ENCODE measurements at places on chromosomes 2 and 18. TPM values are rescaled to one million over a fixed set of nuclear protein-coding genes. Genes with fewer than 3 reads are reported as not detected.

DNA sequence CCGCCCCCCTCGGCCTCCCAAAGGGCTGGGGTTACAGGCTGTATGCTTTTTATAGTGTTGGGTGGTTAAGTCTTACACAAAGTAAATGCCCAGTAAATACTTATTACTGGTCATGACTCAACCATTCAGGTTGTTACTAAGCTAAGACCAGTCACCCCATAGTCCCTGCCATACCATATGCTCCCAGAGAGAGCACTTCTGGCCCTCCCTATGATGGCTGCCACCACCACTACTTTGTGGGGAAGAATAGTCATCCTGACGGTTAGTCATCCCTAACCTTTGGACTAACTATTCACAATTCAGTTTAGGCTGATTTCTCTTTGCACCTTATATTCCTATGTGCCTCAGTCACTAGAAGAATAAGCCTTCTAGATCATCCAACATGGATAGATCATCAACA, 42.0 kb upstream of the MSH2 start:
- no peak for DNase-seq

DNA sequence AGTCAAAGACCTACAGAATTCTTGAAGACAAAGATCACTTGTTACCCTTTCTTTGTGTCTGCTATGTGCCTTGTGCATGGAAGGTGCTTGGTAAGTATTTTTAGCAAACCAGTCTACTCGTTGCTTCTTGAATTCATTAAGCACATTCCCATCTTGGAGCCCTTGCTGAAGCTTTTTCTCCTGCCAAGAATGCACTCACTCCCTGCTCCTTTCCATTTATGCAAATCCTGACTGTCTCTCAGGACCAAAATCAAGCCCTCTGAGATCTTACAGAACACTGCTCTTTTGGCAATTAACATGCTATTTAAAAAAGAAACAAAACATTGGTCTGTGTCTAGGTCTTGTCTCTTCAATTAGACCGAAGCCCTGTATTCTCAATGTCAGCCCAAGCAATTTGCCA, 75.8 kb downstream of the CLHC1 start:
- no peak for DNase-seq

GRCh38 chr2:26346454-26347053, at the start of gene ADGRF3:
Gene ADGRF3, minus strand, starts transcription at chr2:26346789. Its CDS starts 555 bp downstream, at chr2:26346234.
- DNase-seq, result peak; percentile 40

GRCh38 chr2:81260320-81260719, 955.8 kb upstream of the LRRTM1 start:
- DNase-seq, result no peak

- no peak for DNase-seq
Observed at GRCh38 chr2:184938221-184938985, 340.1 kb downstream of the ZNF804A start.

DNA sequence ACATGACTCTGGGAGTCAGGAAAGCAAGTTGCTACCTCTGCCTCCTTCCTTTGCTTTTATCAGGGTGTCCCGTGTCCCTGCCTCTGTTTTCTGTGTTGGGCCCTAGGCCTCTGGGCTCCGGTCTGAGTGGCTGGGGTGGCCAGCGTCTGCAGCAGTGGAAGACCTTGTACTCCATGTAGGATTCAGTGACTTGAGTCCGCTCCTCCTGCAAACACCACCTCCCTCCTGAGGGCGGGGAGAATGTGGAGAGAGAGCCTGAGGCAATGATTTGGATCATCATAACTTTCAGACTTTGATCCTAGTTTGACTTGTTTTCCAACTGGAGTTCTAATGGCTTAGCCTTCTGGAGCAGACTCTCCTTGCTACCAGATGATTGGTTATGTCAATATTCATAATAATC, 30.8 kb downstream of the ATP6V1C2 start:
- no peak for DNase-seq

- no peak for DNase-seq
Observed at GRCh38 chr2:187208199-187208785, 239.8 kb downstream of the CALCRL start.

GRCh38 chr2:237858294-237859081, 935 bp upstream of the RAMP1 start:
- DNase-seq, result no peak

DNA sequence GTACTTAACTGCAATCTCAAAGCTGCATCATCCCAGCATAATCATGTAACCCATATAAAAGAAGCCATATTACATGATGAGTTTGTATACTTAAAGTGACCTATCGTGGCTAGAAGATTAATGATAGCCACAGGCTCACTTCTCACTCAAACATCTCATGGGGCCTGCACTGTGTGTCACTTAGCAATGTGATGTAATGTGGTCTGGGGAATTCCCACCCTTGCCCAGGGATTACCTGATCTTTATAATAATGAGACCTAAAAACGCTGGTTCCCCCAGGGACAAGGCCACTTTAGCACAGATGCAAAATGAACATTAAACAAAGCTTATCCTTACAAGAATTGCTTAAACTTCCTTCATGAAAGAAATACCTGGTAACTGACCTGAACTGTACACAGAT, 427.1 kb upstream of the CNTNAP5 start:
- no peak for DNase-seq

DNA sequence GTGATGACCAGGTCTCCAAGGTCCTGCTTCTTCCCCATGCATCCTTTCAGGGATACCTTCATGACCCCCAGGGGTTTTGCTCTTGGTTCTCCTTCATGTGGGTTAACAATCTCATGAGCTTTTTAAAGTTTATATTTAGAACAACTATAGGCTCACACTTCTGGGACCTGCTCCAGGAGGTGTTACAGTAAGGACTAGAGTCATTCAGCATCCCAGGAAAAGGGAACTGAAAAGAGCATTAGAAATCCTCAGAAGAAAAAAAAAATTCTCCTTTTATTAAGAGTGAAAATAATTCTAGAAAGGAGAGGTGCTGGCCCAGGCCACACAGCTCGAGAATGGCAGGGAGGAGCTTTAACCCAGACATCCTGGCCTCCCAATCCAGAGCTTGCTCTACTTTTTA, 66.5 kb downstream of the SETBP1 start:
- DNase-seq, result no peak

DNA sequence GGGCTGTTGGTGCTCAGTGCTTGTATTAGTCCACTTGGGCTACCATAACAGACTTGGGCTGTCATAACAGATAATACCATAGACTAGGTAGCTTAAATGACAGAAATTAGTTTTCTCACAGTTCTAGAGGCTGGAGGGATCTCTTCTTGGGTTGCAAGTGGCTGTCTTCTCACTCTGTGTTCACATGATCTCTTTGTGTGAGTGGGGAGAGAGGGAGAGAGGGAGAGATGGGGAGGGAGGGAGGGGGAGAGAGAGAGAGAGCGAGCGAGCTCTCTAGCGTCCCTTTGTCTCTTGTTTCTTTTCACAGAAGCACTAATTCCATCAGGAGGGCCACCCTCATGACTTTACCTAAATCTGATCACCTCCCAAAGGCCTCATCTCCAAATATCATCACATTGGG, 4.5 kb upstream of the XRCC5 start:
- no peak for DNase-seq

DNA sequence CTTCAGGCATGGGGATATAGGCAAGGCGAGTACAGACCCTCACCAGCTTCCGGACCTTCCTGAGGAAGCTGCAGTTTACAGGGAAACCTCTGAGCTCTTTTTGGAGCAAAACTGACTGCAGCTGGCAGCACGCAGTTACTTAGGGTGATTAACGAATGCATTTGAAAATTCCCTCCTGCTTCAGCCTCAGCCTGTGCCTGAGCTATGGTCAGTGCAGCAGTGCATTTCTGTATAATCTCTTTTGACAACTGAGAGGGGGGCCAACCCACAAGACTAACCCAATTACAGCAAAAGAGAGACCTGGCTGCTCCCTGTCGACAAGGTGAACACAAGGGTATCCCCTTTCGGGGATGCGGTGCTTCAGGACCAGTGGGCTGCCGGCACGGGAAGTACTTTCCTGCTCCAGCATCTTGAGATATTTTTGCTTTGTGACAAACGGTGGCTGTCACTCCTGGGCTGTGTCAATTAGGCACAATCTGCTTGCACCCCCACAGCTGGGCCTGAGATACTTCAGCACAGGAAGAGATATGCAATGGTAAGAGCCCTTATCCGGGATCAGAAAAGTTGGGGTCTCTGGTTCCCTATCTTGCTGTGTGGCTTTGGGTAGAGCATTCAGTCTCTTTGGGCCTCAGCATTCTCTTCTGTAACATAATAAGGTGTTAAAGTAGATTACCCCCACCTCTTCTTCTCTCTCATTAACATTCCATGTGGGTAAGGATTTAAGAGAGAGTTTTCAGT, 141.0 kb downstream of the TMEM17 start:
- DNase-seq, result no peak

DNA sequence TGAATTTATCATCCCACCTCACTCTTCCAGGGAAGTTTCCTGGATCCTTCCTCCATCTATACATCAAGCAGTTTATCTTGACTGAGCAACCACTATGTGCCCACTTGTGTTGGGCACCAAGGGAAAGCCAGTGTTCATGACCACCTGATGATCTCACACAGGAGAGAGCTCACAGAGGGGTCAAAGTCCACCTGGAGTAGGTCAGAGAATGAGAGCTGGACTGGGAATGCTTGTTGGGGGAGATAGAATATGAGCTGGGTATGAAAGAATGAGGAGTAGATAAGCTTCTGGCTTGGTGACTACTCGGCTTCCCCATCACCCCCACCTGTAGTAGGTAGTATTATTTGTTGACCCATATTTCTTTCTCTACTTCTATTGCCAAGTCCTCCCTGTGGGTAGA, 72.2 kb upstream of the CYRIA start:
- DNase-seq, result no peak

GRCh38 chr2:99512181-99512591, 22.4 kb upstream of the REV1 start:
- DNase-seq, result peak; percentile 61

DNA sequence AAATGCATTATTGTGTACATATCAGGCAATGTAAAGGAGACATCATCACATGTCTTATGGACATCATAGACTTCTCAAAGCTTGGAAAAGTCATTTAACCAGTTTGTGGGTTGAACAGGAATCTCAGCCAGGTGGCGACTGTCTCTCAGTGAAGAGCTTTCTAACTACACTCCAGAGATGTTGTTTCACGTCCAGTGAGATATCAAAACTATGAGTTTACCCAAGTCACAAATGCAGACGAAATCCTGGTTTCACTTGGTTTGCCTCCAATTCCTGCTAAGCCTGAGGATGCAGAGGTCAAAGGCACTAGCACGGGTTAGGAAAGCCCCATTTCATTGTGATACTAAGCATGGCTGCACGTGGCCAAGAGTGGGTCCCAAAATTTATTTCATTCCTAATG, 384.5 kb upstream of the MEIS1 start:
- DNase-seq, result no peak

- no peak for DNase-seq
Observed at GRCh38 chr2:162328424-162329157, 10.1 kb upstream of the IFIH1 start.

DNA sequence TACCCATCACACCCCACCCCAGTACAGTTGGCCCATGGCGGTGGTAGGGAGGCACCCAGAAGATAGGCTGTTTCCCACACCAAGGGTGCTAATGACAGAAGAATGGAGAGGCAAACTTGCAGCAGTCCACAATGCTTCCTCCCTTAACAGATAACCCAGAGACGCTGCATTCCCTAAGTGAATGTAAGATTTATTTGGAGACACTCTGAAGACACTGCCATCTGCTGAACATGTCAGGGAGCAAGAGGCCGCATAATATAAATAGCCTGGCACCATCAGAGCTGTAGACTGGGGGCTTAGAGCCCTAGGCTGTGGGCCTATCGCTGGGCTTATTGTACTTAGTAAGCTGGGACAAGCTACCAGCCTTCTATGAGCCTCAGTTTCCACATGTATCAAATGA, 2.2 kb upstream of the IWS1 start:
- DNase-seq, result no peak

DNA sequence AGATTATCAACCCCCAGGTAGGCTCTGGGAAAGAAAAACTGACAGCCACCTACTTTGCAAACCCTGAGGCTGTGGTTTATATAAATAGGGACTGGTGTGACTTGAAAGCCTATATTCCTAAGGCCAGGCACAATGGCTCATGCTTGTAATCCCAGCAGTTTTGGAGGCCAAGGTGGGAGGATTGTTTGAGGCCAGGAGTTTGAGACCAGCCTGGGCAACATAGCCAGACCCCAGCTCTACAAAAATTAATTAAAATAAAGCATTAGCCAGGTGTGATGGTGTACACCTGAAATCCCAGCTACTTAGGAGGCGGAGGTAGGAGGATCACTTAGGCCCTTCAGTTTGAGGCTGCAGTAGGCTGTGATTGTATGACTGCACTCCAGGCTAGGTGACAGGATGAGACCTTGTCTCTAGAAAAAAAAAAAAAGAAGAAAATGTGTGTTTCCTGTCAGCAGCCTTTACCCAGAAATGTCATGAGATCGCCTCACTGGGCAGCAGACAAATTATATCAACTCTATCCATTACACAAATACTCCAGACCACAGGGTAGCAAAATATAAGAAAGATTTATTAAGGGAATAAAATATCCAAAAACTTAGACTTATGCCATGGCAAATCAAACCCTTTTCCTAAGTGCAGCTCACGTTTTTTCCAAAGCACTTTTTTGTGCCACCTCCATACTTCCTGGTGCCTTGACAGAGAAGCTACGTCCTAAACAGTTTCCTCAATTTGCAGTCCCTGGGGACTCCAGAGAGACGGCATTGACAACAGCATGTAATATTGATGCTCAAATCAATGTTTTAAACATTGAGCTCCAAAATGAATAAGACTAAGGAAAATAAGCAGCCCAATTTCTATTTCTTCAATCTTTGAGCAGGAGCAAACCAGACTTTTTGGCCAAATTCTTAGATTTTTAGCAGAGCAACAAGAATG, 190.8 kb upstream of the NDUFV2 start:
- DNase-seq, result no peak

DNA sequence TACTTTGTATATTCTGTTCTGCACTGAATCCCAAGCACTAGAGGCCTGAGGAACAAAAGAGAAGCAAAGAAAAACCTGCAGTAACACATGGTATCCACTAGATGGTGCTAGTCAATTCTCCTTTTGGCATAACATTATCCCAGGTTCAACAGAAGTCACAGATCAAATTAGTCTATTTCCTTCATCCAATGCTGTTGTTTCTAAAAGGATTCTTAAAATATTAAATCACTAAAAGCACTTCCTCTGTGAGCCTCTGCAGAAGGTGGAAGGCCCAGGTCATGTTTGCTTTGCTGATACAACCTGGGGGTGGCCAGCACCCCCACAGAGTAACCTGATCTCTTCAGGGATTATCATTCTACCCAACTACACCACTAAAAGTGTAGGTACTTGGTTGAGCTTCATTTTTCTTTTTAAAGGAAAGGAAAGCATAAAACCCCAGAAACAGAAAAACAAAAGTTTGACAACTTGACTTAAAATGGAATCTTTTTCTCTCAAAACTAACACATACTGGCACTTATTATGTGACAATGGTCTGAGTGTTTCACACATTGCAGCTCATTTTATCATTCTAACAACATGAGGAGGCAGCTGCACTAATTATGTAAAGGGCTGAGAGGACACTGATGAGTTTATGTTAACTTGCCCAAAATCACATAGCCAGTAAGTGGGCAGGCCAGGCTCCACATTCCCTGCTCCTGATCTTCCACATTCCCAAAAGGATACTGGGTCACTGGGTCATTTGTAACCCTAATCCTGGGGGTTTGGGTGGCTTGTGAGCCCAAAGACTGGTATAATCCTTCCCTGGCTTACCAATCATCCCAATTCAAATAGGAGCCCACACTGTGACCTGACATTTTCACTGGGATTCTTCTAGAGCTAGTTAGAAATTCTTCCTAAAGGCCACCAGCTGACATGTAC, 66.8 kb upstream of the DNER start:
- no peak for DNase-seq

The AGBL5 gene
- 12.0 TPM for total RNA-seq

The SPHKAP gene
- total RNA-seq, result 1.1 TPM

The CYRIA gene
- 10.5 TPM for total RNA-seq

The CGREF1 gene
- 4.1 TPM for total RNA-seq

The CLEC4F gene
- total RNA-seq, result not detected

The DLGAP1 gene
- 7.5 TPM for total RNA-seq

The NTSR2 gene
- total RNA-seq, result not detected

The SKA1 gene
- total RNA-seq, result 11.5 TPM

The TRIM43 gene
- not detected for total RNA-seq

Measured in urinary bladder (tissue), 4 donors.